WERI-Rb-1 (cell line): ENCODE measurements at places on chromosomes 16 and 17.

DNA sequence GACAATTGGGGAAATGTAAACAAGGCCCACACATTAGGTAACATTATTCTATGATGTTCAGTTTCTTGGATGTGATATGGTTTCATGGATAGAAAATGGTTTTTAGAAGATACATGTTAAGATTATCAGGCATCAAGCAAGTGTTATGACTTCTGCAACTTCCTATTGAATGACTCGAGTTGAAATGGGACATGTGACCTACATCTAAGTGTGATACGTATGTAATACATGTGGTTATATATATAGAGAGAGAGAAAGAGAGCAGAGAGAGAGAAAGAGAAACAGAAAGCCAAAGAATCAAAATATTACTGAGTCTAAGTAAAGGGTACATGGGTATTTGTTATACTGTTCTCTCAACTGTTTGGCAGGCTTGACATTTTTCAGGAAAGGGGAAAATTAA, 1.7 kb downstream of the TMEM170A start:
- DNase-seq: no peak

DNA sequence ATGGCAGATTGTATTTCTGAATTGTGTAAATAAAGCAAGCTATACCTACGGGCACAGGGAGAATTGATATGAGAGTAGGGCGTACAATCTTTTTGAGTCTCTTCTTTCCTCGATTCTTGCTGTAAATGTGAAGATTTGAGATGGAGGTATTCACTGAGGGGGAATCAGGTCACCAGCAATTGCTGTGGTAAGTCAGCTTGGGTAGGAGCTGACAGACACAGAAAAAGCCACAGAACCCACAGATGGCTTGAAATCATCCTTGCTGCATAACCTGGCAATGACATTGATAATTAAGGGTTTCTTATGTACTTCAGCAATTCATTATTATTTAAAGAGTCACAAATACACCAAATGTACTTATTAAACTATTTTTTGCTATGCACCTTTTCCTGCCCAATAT, 164.2 kb downstream of the CNTNAP4 start:
- DNase-seq: peak; percentile 57

- no peak for DNase-seq
Measured at GRCh38 chr17:36945140-36945539, 3.6 kb upstream of the AATF start.

DNA sequence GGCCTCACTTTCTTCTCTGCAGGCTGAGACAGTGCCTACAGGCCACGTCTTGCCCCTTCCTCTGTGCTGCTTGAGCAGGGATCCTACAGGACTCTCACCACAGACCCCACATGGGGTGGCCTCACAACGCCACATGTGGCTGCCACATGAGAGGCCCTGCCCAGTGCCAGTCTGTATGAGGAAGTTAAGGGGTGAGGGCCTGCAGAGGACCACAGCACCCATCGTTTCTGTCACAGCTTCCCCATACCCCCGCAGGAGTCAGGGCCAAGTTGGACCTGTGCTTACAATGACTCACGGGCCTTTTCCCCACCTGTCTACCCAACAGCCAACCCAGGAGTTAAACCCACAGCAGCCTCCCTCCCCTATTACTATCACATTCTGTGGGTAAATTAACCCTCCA, 2.9 kb upstream of the GSDMB start:
- no peak for DNase-seq

- DNase-seq: no peak
Measured at GRCh38 chr17:41121742-41122141, 2.2 kb downstream of the KRTAP4-12 start.

- no peak for DNase-seq
Measured at GRCh38 chr17:19414396-19415280, 3.6 kb downstream of the RNF112 start.

GRCh38 chr16:62014319-62014923, 21.8 kb downstream of the CDH8 start:
- DNase-seq: no peak

DNA sequence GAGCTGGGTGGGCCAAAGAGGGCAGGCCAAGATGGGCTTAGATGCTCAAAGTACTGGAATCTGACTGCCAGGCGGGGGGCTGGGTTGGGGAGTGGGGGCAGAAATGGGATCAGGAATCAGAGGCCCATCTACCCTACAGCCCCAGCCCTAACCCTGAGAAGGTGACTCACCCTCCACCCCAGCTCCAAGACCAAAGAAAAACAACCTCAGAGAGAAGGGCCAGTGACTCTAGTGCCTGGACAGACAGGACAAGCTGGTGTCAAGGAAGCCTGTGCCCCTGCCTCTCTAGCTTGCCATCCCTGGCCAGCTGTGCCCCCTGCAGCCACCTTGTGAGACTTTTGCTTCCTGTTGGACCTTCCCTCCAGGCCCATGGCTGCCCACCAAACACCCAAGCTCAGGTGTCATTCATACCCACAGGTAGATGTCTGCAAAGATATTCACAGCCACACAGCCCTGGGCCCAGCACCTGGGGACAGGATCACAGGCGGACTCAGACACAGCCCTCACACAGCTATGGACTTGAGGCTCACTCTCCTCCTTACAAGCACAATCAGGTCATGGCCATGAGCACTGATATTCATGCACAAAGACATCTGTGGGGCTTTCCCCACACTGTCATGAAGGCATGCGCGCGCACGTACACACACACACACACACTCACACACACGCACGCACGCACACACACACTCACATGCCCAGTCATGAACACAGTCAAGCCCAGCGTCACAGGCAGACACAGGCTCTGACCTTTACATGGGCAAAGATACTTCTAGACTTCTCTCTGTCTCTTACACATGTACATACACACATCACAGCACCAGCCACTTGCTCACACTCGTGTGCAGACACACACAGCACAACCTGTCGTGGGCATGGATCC, 2.8 kb downstream of the WNT3 start:
- no peak for DNase-seq

GRCh38 chr17:66406701-66407644, 104.6 kb downstream of the PRKCA start:
- no peak for DNase-seq

GRCh38 chr16:68889508-68890150, 46.3 kb downstream of the TANGO6 start:
- DNase-seq: no peak
